CMK (cell line): ENCODE measurements at places on chromosomes 16 and 17.

DNA sequence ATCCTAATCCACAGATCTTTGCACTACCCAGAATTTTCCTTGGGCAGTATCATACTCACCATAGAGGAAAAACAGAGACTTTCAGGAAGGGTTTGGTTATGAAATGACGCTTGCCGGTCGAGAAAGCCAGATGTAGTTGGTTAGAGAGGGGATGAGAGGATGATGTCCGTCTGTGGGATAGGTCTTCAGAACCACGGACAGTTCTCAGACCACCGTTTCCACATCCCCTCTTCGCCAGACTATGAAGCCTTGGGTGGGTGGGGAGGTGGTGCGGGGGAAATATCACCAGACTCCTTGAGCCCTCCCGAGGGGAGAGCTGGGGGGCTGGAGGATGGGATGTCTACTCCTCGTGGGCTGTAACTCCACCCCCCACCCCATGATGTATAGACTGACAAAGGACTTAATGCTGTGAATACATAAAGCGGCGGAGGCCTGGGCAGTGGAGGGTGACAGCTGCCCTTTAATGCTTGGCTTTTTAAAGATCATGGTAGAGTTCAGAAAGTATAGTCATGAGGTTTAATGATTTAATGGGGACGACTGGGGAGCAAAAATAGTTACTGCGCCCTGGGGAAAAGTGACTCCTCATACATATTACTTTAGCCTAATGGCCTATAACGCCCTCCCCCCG, 96.6 kb downstream of the MRM1 start:
- no peak for DNase-seq

DNA sequence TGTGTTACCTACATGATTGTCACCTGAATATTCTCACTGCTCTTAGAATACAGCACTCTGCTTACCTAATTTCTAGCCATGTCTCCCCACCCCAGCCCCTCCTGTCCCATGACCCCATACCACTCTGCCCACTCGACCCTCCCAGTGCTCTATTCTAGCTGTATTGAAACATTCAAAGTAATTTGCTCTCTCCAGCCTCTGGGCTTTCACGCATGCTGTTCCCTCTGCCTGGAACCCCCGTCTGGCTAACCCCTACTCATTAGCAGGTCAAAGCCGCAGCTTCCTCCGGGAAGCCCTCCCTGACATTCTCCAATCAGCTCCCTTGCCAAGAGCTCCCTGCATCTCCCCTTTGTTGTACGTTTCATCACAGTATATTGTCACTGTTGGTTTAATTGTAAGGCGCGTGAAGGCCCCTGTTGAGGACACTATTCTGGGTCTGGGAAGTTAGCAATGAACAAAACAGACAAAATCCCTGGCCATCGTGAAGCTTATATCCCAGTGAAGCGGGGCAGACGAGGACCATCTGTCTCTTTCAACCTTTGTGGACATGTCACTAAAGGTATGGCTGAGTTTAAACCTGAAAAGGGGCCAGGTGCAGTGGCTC, 72.3 kb upstream of the LHX1 start:
- DNase-seq = no peak

DNA sequence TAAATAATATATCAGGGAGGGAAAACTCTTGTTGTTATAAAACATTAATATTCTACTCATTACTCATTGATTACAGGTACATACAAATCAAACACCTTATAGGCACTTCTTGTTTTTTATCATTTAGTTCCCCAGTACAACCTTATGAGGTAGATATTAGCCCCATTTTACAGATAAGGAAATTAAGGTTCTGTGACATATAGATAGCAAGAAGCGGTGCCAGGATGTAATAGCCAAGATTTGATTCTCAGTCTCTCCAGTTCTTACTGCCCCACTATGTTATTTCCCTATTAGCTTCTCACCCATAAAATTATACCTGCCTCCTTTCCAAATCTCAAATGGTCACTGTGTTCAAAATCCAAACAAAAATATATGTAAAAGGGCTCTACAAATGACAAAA, 36.9 kb downstream of the CMTM3 start:
- no peak for DNase-seq

DNA sequence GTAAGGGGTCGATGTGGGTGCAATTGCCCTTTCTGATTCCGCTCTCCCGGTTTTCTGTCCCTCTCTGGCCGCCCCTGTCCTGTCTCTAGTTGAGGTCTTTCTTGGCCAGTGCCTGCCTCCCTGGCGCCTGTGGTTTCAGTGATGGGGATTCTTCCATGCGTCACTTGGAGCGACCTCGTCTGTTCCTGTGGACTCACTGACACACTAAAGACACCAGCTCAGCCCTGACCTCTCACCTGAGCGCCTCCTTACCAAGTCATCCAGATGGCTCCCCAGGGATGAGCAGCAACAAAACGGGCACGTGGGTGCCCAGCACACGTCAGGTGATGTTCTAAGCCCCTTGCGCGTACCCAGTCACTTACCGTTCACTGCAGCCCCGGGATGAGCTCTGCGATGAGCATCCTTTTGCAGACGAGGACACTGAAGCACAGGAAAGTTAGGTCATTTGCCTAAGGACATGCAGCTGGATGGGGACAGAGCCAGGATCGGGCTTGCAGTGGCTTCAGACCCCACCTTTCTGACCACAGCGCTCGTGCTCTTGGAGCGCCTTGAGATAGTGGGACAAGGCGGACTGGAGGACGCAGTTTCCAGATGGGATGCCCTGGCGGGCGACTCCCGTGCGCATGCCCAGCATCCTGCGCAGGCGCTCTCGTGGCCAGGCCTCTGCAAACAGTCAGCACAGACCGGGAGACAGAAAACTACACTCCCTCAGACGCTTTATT, 11.5 kb upstream of the LGALS3BP start:
- no peak for DNase-seq

DNA sequence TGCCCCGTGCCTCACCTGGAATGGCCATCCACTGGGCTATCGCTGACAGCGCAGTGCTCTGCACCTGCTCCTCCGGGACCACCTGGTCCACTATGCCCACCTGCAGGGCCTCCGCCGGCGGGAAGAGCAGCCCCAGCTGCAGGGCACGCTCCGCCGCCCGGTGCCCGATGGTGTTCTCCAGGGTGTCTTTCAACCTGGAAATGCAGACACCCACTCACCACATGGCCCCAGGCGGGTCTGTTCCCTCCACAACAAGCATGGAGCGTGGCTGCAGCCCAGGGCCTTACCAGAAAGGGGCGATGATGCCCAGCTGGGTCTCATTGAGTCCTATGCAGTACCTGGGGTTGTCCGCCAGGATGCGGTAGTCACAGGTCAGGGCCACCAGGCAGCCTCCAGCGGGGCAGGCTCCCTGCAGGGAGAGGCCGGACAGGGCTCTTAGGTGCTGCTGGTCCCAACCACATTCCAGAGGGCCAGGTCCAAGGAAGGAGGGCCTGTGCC, 6.8 kb downstream of the DNASE1L2 start:
- DNase-seq = no peak

DNA sequence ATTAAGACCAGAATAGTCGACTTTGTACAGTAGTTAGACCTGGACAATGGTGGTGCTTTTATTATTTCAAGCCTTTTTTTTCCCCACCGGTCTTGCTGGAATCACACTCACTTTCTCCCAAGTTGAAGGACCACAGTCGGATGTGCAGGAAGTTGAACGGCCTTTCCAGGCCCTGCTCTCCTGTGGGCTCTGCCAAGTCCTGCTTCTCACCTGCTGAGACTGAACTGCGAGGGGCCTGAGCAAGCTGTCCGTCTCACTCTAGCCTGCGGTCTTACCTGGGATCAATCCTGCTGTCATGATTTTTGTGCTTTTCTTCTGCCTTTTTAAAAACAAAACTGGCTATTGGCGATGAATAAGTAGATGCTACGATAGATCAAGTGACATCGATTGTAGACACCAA, 1.3 kb downstream of the TLCD3A start:
- DNase-seq = no peak

DNA sequence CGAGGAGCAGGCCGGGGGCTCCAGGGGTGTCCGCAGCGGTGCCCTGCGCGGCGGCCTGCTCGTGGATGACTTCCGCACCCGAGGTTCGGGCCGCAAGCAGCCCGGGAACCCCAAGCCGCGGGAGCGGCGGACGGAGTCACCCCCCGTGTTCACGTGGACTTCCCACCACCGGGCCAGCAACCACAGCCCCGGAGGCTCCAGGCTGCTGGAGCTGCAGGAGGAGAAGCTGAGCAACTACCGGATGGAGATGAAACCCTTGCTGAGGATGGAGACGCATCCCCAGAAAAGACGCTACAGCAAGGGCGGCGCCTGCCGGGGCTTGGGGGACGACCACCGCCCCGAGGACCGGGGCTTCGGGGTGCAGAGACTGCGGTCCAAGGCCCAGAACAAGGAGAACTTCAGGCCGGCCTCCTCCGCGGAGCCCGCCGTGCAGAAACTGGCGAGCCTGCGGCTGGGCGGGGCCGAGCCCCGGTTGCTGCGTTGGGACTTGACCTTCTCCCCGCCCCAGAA, 75.8 kb downstream of the KLHDC4 start:
- no peak for DNase-seq

GRCh38 chr16:1820946-1821290, 5.7 kb downstream of the HAGH start:
- DNase-seq = no peak

- DNase-seq = no peak
Observed at GRCh38 chr16:1313721-1314369, 4.4 kb downstream of the UBE2I start.

- no peak for DNase-seq
Observed at GRCh38 chr16:26189536-26189935, 497.8 kb downstream of the HS3ST4 start.

DNA sequence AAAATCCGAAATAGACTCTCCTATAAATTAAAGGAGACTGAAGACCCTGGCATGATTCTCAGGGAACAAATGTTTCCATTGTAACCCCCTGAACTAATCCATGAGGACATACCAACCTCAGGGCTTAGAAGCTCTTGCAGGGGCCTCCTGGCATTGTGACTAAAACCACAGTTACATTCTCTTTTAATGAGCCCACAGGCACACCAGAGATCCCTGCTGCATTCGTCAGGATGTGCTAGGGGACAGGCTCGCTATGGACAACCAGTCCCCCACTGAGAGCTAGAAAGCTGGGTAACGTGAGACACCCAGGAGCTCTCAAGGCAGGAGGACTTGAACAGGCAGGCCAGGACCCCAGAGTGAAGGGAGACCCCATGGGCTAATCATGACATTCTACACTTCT, 140.6 kb upstream of the TNRC6C start:
- DNase-seq = no peak

GRCh38 chr16:78749745-78750268, 650.4 kb downstream of the WWOX start:
- no peak for DNase-seq

DNA sequence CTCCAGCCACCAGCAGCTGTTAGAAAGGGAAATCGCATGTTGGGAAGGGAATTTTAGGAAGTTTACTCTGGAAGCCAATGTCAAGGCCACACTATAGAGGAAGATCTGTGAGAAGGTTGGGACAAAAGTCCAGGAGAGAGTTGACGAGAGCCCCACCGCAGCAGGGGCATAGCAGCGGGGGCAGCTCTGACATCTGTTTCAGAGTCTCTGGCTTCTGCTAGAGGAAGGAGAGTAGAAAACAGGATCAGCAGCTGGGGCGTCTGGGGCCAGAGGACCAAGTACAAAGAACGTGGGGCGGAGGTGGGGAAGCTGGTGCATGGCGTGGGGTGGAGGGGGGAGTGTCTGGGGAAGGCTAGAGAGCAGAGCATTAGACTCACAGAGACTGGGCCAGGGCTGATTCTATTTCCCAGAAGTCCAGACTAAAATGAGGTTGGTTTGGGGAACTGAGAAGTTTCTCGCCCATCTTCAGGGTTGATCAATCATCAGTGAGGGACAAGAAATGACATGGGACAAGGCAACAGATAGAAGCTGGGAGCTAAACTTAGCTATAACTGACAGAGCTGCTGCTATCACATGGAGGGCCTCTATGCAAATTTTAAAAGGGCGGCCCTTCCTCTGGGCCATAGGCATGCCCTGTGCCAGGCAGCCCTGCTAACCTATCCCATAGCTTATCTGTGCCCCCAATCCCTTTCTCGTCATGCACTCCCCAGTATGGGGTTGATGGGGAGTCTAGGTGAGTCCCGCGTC, 1.2 kb downstream of the RABEP2 start:
- DNase-seq = no peak

DNA sequence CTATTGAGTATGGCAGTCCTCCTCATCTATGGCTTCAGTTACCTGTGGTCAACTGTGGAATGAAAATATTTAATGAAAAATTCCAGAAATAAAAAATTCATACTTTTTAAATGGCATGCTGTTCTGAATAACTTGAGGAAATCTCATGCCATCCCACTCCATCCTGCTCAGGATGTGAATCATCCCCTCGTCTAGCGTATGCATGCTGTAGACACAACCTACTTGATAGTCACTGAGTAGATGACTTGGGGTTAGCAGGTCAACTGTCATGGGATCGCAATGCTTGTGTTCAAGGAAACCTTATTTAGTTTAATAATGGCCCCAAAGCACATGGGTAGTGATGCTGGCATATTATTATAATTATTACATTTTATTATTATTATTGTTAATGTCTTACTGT, 4.8 kb upstream of the VAC14 start:
- no peak for DNase-seq

DNA sequence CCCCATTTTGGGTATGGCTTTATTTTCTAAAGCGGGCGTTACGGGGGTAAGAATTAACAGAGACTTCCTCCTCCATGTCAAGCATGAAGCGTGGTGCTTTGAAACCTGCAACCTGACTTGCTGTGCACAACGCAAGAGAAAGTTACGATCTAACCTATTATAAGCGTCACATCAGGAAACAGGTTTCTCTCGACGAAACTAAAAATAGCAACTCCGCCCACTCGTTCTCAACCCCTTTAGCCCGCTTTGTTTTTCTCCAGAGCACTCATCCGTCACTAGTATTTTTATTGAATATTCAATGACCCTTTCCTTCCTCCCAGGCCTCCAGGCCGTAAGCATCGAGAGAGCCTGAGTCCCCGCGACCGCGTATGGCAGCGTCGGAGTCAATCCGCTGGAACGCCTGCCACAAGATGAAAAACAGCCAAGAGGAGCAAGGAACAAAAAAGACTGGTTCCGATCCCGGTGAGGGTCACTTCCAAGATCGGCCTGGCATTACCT, 555 bp downstream of the NUP88 start:
- no peak for DNase-seq

DNA sequence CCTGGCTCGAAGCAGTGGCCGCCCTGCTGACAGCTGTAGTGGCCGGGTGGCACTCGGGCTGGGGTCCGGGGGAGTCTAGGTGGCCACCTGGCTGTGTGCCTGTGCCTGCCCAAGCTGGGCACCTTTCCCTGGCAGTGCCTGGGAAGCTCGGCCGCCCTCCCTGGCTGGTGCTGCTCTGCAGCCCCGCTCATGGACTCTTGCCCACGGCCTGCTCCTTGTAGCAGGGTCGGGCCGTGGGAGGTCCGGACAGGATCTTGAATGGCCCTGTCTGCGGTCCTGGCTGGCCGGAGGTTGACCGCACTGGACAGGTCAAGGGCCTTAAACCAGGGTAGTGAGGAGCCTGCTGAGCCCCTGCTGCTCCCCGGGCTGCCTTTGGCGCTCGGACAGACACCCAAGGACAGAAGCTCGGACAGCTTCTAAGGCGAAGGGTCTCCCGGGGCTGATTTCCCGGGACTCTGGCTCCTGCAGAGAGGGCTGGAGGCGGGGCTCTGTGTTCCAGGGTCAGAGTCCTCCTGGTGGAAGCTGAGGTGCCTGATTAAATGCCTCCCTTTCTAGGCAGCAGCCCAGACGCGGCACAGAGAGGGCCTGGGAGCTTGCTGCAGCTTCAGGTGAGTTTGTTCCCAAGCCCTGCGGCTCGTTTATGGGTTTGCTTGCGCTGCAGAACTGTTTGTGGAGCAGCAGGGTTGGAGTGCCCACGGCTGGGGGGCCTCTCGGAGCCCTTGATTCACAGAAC, 6.0 kb downstream of the CAPN15 start:
- no peak for DNase-seq

GRCh38 chr16:74558873-74559272, 48.0 kb downstream of the GLG1 start:
- DNase-seq = no peak

GRCh38 chr17:43550754-43551153, 4.6 kb upstream of the ETV4 start:
- no peak for DNase-seq
